ENCODE measurements at places on chromosomes 3 and 15.

DNA sequence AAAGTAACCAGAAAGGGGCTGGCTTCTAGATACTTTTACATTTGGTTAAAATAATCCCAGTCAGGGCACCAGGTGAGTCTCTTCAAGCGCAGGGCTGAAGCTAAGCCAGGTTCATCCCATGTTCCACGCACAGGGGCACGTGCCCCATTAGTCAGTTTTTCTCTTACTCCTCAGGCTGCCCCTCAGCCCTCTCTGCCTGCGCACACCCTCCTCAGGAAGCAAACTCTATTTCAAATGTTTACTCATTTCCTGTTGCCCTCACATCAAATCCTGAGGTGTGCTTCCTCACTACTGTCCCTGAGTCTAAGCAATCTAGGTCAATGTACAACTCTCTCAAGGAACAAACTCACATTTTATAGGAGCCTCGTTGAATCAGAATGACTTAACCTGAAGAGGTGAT, 48.5 kb downstream of the THBS1 start:
- H3K27ac ChIP-seq: peak overlapping the region; percentile 24
- H3K27me3 ChIP-seq: no peaks in the 10 kb centered on the region
- H3K4me3 ChIP-seq: no peak overlapping the region
- DNase-seq: no peak
- peaks cover 37% of the 10 kb centered on the region for H3K4me1 ChIP-seq

- no peak overlapping the region for H3K4me3 ChIP-seq
- no peaks in the 10 kb centered on the region for H3K27me3 ChIP-seq
- no peaks in the 10 kb centered on the region for H3K36me3 ChIP-seq
- no peak for DNase-seq
- H3K27ac ChIP-seq: no peak overlapping the region
- H3K4me1 ChIP-seq: no peaks in the 10 kb centered on the region
Measured at GRCh38 chr3:33521736-33522135, 81.5 kb upstream of the UBP1 start.

GRCh38 chr3:54243056-54243931, 120.9 kb downstream of the CACNA2D3 start:
- no peaks in the 10 kb centered on the region for H3K36me3 ChIP-seq
- no peaks in the 10 kb centered on the region for H3K4me1 ChIP-seq
- no peaks in the 10 kb centered on the region for H3K27me3 ChIP-seq
- peak overlapping the region; percentile 10 for H3K4me3 ChIP-seq

- H3K4me3 ChIP-seq: no peak overlapping the region
- H3K27me3 ChIP-seq: no peaks in the 10 kb centered on the region
Measured at GRCh38 chr15:74865316-74865715, 7.8 kb downstream of the SCAMP2 start.
